ENCODE measurements at places on chromosomes 1 and 21. TPM values are rescaled to one million over a fixed set of nuclear protein-coding genes. Genes with fewer than 3 reads are reported as not detected.

DNA sequence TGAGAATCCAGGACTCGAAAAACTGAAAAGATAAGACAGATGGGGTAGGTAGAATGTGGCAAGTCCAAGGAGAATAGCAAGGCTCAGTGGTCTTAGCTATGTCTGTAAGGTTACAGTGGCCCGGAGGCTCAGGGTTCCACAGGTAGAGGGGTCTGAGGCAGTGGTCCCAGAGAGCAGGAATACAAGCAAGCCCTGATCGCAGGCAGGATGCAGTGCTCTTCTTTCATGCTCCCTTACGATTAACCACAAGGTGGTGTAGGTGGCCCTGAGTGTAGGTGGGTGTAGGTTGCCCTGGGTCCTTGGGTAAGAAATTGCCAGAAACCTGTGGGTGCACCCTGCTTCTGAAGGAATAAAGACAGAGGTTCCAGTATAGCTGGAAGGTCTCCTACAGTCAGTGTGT lies 99.1 kb upstream of the RAB3GAP2 start:
- DNase-seq: no peak

Gene DNAH14
- 3.0 TPM for total RNA-seq

GRCh38 chr1:32967888-32968568 lies 3.4 kb upstream of the RNF19B start:
- DNase-seq: no peak

Gene NEXN
- total RNA-seq: 391 TPM

GRCh38 chr21:27108228-27108627 lies 141.3 kb upstream of the ADAMTS5 start:
- DNase-seq: no peak
